Left forelimb (tissue), 1 donor: ENCODE measurements at places on chromosomes 11 and 22.

- no peak for DNase-seq
Measured at GRCh38 chr11:18650859-18651557, 16.9 kb upstream of the SPTY2D1 start.

- DNase-seq = no peak
Measured at GRCh38 chr22:27329966-27330645, 471.4 kb downstream of the MN1 start.

GRCh38 chr11:111440416-111441205 lies 61.5 kb upstream of the POU2AF1 start:
- no peak for DNase-seq

DNA sequence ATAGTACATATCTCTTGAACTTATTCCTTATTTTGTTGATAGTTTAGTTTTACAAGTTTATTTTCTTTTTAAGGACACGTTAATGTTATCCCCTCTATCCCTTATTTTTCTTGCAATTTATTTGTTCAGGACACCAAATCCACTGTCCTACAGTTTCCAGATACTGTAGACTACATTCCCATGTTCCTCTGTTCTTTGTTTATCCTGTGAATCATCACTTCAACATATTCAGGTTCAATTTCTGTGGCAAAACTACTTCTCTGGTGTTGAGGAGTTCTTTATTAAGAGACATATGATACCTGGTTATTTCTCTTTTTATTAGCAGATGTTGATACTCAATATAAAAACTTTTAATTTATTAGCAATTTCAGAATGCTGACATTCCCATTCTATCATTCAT lies 72.8 kb upstream of the CLNS1A start:
- DNase-seq = no peak

DNA sequence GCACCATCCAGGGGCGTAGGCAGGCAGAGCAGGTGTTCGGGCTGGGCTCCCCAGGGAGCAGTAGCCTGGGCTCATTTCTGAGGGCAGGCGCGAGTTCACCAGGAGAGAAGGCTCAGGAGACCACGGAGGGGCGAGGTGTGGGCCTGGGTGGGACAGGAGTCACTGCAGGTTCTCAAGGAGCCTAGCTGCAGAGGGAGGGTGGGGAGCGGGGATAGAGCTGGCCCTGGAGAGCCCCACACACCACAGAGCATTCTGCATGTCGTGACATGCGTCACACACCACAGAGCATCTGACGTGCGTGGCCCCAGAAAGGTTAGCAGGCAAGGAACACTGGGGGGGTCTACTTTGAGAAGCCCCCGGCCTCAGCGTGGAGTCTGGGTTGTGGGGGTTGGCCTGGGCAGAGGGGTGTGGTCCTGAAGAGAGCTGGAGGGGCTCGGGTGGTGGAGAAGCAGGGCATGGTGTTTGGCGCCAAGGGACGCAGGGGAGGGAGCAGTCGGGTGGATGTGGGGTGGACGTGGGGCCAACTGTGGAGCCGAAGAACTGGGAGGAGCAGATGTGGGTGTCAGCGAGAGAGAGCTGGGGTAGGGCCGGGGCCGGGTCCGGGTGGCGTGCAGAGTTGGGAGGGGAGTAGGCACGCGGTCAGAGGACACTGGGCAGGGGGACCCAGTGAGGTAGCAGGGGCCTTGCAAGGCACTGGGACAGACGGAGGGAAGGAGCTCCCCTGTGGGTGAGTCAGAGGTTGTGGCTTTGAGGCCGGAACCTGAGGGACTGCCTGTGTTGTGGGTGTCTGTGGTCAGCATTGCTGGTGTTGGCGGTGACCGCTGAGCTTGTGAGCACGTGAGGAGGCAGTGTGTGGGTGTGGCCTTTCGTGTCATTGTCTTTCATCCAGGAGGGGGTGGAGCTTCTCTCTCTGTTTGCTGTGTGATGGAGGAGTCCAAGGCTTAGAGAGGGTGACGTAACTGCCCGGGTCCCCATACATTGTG lies 25.5 kb downstream of the CTTN start:
- DNase-seq = no peak

GRCh38 chr11:63534895-63535461 lies 1.6 kb upstream of the PLAAT4 start:
- no peak for DNase-seq

GRCh38 chr11:111561791-111562325 lies 21.3 kb downstream of the LAYN start:
- no peak for DNase-seq

DNA sequence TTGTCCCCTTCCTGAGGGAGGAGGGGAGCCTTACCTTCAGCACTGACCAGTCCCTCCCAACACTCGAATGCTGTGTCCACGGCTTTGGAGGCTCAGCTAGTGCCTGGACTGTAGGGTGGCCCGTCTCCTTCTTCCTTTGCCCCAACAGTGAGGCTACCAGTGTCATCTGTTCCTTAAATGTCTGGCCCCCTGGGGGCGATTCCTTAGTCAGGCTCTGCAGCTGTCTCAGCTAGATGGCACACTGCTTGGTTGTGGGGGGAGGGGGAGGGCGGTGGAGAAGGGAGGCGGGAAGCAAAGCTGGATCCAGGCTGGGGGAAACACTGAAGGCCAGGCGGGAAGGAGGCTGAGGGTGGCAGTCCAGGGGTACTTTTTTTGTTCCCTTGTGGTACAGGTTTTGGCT lies at the start of gene IGSF22:
Gene IGSF22, minus strand, starts transcription at position 149 of the 400 bp plus-strand sequence. CDS start 1,952 bp downstream, outside the sequence.
- DNase-seq = no peak

GRCh38 chr11:63866211-63866610 lies 27.3 kb downstream of the MARK2 start:
- DNase-seq = no peak

DNA sequence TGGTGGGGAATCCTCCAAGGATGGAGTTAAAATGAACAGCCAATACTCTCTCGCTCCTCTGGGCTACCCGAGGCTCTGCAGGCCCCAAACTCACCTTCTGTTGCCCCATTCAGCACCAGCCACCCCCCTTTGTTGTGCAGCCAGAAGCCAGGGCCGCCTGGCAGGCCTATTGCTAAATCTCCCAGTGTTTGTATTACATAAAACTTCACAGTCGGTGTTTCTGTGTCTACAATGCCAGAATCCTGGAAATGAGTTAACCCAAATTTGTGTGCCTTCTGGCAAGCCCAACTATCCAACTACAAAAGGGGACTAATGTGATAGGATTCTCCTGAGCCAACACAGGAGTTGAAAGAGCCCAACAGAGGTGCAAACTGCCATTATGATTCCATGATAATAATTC lies 9.3 kb downstream of the KCNJ5 start:
- DNase-seq = no peak
